ENCODE measurements at places on chromosomes 16 and 17.

DNA sequence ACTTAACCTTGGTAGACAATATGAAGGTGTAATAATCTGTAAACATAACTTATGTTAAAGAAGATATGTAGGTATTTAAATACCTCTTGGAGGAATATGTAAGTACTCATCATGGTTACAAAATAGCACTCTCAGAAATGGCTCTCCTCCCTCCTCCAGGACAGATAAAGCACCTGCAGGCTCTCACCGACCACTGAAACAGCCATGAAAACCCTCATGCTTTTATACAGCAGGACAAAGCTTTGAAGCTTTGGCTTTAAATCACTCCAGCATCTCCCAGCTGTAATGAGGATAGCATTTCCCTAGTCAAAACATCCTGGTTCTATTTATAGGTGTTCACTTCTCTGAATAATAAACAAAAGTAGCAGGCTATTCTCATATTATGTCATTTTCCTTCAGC is 69.1 kb upstream of the PMFBP1 start:
- no peak for DNase-seq

- DNase-seq, result peak; percentile 12
These were observed 59.8 kb downstream of the NEUROD2 start for GRCh38 chr17:39547713-39548478.

- no peak for DNase-seq
These were observed 37.2 kb upstream of the GSE1 start for GRCh38 chr16:85575920-85576319.

- no peak for DNase-seq
These were observed 5.4 kb downstream of the KCTD5 start for GRCh38 chr16:2687531-2688308.

DNA sequence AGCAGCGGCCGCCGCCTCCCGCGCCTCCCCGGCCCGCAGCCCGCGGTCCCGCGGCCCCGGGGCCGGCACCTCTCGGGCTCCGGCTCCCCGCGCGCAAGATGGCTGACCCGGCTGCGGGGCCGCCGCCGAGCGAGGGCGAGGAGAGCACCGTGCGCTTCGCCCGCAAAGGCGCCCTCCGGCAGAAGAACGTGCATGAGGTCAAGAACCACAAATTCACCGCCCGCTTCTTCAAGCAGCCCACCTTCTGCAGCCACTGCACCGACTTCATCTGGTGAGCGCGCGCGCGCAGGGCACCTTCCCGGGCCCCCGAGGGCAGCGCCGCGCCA is 258 bp downstream of the PRKCB start:
- DNase-seq, result no peak

- no peak for DNase-seq
These were observed 27.9 kb upstream of the JPT2 start for GRCh38 chr16:1650131-1650530.

DNA sequence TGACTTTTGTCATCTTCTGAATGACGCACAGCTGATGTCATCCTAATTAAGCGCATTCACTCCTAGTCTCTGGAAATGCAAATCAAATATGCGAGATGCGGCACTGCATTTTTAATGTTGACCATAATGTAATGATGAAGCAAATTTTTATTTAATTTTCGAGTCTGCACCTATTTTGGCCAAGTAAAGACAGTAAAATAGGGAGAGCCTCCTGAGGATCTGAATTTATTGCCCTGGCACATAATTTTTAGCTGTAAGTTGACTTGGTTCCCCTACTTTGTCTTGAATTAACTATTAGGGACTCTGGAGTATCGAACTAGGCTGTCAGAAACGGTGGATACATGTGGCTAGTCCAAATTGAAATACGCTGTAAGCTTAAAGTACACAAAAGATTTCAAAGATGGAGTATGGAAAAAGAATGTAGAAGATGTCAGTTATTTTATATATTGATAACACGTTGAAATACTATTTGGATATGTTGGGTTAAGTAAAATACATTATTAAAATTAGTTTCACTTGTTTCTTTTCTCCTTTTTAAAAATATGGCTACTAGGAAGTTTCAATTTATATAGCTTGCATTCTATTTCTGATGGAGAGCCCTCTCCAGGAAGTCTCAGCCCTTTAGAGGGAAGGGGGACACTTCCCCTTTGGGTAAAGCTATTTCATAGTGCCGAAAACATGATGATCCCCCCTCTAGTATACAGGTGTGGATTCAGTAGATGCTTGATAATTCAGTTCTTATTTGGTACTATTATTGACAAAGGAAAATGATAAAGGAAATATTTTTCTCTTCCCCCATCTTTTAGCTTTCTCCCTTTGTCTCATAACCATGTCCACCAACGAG is 991 bp downstream of the KPNA2 start:
- DNase-seq, result no peak

DNA sequence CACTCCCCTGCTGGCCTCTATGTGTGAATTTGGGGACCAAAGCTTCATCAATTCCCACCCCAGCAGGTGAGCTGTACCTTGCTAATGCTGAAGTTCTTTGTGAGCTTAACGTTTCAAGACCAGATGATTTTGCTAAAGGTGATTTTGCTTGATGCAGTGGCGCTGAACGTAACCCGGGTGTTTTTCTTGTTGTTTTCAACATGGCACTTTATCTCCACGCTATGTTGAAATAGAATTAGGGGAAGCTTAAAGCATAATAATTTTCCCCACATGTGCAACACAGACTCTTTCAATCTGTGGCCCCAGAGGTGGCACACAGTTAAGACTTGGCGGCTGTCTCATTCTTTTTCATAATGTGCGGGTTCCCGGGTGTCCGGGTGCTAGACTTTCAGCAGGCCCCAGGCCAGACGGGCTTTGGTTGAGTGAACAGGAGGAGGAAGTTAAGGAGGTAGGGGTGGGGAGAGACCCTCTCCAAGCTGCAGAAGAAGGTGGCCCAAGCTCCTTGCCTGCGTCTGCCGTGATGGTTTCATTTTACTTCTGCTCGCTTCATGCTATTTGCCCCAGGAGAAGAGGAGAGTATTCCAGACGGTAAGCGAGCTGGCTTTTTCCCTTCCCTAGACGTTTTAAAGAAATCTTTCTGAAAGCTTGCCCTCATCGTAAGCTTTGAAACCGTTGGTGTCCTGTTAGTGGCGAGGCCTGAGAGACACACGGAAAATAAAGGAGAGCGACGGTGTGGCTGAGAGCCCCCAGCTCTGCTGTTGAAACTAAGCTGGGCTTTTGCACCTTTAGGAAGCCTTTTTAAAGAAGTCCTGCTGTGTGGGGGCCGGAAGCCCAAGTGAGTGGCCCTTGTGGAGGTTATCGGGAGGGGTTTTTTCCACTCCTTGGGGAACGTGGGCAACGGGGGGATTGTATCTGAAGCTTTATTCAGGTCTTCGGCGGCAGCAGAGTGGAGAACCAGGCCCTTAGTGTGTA is 4.2 kb downstream of the FOXC2 start:
- DNase-seq, result no peak

DNA sequence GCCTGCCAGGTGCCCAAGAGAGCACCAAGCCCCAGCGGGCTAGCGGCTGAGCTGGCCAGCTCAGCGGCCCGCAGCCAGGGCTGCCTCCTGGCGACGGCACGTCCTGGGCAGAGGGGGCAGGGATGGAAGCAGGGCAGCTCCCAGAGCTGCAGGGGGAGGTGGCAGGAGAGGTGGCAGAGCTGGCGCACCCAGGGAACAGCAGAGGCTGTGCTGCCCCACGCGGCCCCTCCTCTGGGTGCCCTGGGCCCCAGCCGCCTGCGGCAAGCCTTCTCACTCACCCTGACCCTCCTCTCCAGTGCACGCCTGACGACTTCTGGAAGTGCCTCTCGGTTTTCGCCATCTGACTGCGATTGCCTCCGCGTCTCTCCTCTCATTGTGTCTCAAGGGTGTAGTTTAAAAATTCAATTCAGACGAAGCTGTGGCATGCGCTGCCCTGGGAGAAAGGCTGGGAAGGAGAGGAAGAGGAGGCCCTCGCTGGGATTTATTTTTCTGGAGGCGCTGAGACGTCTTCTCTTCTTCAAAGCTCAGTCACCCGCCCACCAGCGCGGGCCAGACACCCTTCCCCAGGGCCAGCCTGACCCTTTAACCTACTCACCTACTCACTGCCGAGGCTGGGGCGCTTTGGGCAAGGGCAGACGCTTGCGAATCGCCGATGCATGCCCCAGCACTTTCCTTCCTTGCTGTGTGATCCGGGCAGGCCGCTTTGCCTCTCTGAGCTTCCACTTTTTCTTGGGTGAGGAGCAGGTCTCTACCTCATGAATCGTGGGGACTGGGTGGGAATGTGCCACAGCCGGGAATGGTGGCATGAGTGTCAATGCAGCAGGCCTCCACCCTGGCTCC is 24.9 kb downstream of the GSE1 start:
- DNase-seq, result no peak

DNA sequence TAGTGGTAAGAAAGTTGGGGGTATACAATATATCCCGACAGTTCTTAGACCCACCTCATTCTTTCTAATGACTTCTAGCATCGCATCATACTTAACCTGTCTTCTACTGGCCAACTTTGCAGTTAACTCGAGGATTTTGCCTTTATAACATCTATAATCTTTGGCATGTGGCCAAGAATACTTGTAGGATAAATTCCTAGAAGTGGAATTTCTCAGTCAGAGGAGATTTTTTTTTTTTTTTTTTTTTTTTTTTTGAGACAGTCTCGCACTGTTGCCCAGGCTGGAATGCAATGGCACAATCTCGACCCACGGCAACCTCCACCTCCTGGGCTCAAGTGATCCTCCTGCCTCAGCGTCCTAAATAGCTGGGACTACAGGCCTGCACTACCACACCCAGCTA is 253.5 kb downstream of the MRTFB start:
- no peak for DNase-seq

- DNase-seq, result no peak
These were observed 8.7 kb upstream of the UBE2G1 start for GRCh38 chr17:4375039-4375748.

DNA sequence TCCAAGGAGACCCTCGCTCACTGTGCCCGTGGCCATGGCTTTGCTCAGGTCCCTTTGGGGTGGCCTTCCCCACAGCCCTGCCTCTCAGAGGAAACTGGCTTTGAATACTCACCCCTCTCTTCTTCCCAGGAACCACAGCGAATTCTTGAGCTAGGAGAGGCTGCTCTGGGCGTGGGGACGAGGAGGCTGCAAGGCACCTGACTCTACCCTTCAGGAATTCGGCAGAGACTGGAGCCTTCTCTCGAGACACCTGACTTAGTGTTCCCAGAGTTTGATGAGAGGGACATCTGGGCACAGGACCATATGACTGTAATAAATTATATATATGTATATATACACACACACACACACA is 6.2 kb downstream of the LLGL2 start:
- no peak for DNase-seq

- no peak for DNase-seq
These were observed 13.8 kb upstream of the ANKRD40CL start for GRCh38 chr17:50781167-50781566.

- no peak for DNase-seq
These were observed 116.5 kb downstream of the ZNF778 start for GRCh38 chr16:89334050-89334449.

GRCh38 chr16:47236716-47237115 is 93.0 kb upstream of the NETO2 start:
- DNase-seq, result no peak

DNA sequence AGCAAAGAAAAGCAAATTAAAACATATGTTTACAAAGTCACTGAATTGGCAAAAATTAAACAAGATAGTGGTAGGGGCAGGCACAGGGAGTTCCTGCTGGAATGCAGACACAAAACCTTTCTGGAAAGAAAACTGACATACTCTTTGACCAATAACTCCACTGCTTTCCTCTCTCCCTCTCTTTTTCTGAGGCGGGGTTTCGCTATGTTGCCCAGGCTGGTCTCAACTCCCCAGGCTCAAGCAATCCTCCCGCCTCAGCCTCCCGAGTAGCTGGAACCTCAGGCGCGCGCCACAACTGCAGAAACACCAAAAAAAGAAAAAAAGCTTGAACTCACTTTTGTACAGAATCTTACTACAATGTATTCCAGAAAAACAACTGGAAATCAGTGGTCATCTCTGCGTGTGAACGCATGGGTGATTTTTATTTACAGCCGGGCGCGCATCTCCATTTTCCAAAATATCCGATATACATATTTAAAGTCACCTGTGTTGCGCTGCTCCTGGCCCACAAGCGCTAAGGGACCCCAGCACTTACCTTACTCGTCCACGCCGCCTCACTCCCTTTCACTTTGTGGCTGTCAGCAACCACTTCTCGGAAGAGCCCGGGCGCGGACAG is 480 bp downstream of the TXNL4B start:
- no peak for DNase-seq

GRCh38 chr16:65016754-65017153 is 105.1 kb downstream of the CDH11 start:
- DNase-seq, result no peak

GRCh38 chr16:50505714-50506542 is 42.3 kb upstream of the NKD1 start:
- no peak for DNase-seq

- DNase-seq, result peak; percentile 88
These were observed 2.0 kb downstream of the CORO7 start for GRCh38 chr16:4414187-4414917.

DNA sequence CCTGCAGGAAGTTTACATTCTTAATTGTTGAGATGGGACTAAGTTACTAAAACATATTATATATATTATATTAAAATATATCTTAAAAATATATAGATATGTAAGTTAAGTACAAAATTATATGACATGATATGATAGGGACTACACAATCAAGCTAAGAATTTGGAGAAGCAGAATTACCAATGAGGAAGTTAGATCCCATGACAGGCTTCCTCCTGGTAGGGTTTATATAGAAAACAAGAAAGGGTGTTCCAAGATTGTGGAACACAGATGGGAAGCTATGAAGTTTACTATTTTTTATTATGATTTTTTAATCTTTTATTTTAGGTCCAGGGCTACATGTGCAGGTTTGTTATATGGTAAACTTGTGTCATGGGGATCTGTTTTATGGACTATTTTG is 260.8 kb upstream of the ZFHX3 start:
- no peak for DNase-seq

DNA sequence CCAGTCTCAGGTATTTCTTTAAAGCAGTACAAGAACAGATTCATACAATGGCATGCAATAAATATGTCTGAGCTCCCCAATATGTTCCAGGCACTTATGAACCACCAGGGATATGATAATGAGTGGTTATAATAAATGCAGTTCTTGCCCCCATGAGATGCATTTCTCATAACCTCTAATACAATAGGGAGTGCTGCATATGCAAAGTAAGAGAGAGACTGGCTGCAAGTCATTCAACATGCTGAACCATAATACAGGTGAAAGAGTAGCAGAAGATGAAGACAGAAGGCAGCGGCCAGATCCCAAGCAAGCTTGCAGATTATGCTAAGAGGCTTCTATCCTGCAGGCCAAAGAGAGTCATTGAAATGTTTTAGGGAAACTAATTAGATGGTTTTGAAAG is 96.7 kb downstream of the CHD9NB start:
- no peak for DNase-seq

DNA sequence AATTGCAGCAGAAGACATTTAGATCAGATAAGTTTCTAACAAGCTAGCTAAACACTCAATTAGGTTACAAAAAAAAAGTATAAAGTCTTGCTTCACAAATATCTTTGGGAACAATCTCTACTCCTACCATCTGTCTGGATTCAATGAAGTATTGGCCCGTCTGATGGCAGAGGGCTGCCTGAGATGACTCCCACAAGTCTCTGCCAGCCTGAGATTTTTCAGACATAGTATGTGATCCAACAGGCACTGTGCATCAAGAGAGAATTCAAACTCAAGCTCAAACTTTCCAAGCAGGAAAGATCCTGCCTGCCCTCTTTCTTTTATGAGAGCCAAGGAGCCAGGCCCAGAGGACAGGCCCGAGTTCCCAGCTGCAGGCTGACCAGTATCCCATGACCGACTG is 22.6 kb downstream of the SLC39A11 start:
- DNase-seq, result no peak

GRCh38 chr16:13921328-13921727 is 1.4 kb downstream of the ERCC4 start:
- no peak for DNase-seq

- DNase-seq, result no peak
These were observed 32.3 kb downstream of the FBXO31 start for GRCh38 chr16:87351320-87351698.

All from stimulated activated naive CD4-positive, alpha-beta T cell (primary cell).